NCI-H2081 treated with DMSO at 0.1 percent for 48 hours (cell line): ENCODE measurements at places on chromosomes 3 and 15.

GRCh38 chr15:99403597-99403996 is 152.3 kb downstream of the LRRC28 start:
- DNase-seq: no peak

DNA sequence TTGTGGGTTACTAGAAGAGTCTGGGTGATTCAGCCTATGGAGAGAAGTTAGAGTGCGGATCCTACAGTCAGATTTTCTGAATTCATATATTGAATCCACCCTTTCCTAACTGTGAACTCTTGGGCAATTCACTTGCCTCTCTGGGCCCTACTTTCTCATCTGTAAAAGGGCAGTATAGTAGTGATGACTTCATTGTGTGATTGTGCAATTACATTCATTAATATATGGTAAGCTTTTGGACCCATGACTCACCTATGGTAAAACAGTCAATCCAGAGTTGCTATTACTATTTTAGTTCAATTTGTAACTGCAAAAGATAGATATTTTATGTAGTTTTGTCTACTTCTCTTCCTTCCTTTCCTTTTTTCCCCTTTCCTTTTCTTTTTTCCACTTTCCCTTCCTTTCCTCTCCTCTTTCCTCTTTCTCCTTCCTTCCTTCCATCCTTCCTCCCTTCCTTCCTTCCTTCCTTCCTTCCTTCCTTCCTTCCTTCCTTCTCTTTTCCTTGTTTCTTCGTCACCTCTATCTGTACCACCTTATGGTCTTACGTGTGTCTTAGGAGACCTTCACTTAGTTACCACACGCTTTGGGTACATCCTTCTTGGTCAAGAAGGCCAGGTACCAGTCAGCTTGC is 37.0 kb downstream of the GMNC start:
- no peak for DNase-seq

- DNase-seq: no peak
These were observed 64.4 kb downstream of the UACA start for GRCh38 chr15:70698836-70699390.

DNA sequence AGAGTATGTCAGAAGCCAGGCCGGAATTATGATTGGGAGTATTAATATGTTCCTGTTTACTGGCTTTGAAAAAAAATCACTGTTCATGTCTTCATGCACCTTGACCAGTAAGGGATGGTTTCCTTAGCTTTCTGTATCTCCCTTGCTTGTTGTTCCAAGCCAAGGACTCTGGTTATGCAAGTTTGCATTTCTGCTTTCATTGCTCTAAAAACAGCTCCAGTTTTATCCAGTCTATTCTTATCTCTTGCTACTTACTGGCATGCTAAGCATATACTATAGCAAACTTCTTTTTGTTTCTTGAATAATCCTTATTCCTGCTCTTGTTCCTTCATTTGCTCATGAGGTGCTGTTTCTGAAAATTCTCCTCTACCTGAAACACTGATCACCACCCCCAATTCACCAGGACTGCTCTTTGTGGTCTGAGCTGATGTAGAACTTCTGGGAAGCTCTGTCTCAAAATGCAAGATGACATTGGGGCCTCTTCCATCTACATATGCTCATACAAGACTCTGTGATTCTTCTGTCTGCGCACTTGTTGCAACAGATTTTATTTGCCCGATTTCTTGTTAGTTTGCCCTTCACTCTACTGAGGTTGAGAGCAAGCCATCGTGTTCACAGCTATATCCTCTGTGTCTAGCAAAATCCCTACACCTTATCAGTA is 173.0 kb downstream of the EBLN2 start:
- DNase-seq: no peak

GRCh38 chr3:60277361-60277800 is 973.9 kb downstream of the FHIT start:
- no peak for DNase-seq

DNA sequence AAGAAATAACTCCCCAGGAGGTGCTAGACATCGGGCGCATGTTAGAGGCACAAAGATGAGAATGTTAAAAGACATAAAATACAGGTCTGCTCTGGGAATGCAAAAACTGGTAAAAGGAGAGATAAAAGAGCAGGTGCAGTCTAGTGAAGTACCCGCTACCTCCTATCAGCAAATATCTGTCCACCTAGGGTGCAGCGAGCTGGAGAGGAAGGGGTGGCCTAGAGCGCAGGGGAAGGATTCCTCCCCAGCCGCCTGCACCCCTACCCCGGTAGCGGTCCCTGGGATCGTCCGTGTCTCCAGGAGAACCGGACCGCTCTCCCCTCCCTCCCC is 237 bp upstream of the ZNF662 start:
- no peak for DNase-seq

DNA sequence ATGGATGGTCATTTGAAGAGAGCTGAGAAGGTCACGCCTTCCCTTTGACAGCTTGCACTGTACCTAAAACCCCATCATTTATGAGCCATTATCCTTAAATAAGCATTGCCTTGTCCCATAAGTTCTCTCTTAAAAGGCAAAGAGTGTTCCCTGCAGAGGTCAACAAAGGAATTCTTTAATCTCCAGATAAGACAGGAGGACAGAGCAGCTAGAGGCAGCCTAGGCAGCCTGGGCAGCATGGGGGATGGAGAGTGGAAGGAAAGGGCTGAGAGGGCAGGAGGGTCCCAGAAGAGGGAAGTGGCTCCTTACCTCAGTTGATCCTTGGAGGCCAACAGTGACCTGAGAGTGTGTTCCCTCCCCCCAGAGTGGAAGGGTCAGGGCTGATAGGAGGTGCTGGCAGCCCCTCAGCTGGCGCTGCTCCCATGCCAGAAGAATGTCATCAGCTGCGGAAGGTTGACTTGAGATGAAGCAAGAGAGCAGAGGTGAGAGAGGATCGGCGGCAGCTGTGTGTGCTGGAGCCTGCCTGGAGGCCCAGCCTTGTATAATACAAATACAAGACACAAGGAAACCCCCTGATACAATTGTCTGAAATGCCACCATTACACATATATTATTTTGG is 12.8 kb downstream of the KBTBD13 start:
- no peak for DNase-seq

DNA sequence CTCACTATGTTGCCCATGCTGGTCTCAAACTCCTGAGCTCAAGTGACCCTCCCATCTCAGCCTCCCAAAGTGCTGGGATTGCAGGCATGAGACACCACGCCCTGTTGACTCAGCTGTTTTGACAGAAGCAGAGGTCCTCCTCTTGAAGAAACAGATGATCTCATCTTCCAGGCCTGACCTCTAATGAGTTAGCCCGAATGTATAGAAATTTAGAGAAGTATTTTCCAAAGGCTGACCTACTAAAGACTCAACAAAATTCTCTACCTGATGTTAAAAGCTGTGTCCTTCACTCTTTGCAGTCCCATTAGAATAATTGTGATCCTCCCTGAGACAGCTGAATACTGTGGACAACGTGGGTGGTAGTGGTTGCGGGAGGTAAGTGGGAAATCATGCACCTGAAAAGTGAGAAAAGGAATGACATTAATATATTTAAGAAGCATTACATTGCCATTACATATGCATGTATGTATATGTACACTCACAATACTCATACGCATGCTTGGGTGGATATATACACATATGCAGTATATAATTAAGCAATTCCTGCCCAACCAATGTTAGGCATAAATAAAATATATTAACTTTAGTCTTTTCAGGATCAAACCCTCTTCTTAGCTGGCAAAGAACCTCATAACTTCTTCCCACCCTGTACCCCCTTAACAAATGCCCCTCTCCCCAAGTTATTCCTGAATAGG is 204.6 kb upstream of the NR2F2 start:
- DNase-seq: no peak

DNA sequence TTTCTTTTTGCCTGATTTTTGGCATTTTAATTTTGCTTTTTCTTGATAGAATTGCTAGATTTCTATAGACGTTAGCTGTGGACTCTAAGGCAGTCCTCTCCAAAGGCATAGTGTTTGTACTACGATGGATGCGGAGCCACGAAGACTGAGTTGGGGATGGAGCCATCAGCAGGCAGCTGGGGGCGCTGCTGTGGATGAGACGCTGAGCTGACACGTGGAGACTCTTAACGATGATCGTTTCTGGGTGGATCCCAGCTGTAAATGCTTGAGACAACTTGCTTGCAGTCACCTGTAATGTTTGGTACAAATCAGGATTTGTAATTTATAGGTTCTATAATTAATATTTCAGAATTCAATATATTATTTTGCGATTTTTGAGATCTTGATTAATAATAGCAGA is 13.3 kb upstream of the PPP1R2 start:
- no peak for DNase-seq

- DNase-seq: no peak
These were observed 226.6 kb upstream of the IL12A start for GRCh38 chr3:159761848-159762635.

DNA sequence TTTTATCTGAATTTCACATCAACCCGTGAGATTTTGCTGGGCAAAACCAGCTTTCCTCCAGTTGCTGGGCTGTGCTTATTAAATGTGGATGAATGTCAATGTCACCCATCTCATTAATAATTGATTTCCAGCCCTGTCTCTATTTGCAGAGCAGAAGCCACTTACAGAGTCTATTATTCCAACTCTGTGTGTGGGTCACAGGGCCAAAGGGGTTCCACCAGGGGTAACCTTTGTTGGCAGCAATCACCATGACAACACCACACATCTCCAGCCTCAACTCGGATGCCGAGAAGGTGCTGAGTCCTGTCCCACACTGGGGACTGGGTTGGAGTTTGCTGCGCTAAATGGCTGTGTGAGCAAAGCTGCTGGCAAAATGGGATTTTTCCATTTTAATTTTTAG is 51.1 kb upstream of the WNT5A start:
- DNase-seq: no peak

DNA sequence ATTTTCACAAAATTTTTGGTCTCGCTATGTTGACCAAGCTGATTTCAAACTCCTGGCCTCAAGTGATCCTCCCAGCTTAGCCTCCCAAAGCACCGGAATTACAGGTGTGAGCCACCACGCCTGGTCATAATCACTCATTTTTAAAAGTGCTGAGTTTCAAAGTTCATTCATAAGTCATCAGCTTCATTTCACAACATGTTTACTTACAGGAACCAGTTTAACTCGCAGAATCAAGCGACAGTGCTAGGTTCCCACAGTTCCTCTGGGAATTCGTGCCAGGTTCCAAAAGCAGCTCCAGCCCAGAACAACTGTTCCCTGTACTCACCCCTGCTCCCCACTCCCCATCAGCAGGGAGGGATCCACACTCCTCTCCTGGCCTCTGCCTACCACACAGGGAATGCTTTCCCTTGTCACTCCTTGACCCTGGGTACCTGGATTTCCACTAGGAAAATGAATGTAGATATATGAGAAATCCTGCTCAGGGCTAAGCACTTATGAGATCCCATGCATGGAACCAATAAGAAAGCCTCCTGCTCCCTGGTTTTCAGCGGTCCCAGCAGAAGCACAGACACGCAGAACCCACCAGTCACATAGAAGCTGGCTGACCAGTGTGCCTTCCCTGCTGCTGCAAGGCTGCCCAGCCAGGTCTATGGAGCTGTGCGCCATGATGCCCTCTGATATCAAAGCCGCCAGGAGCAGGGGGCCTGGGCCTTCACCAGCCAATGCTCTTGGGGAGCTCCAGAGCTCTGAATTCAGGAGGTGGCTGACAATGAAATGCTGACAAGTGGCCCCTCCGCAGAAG is 72.3 kb downstream of the ITGB5 start:
- DNase-seq: no peak

GRCh38 chr3:30577788-30578187 is 28.6 kb upstream of the TGFBR2 start:
- no peak for DNase-seq

DNA sequence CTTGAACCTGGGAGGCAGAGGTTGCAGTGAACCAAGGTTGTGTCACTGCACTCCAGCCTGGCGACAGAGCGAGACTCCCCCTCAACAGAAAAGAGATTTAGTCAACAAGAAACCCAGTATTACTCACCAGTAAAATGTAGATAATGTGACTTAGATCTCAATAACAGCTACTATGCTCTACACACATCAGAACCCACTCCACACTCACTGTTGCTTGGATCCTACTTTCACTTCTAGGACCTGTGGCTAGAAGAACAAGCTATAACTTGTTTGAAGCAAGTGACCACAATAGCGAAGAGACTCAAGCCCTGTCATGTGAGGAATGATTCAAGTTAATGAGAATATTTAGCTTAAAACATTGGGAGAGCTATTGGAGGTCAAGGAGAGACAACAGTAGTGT is 100.7 kb downstream of the ANXA2 start:
- DNase-seq: no peak

DNA sequence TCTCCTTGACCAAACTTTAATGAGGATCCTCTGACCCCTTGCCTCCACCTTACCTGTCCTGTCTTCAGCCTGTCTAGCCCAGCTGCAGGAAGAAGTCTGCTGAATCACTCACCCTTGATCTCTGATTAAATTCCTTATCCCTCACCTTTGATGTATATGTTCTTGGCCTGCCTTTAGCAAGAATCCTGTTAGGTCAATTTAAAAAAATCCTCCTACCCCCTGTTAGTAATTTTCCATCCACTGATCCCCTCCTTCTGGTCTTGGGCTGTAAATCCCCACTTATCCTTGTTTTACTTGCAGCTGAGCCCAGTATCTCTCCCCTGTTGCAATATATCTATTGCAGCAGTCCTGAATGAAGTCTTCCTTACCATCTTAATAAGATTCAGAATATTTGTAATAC is 39.0 kb downstream of the MYH15 start:
- no peak for DNase-seq

DNA sequence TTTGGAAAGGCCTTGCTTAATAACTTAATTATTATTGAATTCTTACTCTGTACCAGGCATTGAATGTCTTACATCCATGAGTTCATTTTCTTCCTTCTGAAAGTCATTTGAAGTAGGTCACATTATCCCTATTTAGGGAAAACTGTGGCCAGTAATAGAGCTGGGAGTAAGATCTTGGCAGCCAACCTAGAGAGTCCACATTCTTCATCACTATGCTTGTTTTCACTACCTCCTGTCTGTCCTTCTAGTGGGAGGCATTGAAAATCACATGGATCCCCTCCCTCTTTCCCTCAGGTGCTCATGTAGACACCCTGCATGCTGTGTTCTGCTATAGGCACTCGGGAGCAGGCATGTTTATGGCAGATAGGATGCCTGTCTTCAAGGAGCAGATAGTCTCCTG is 154.9 kb downstream of the EBLN2 start:
- no peak for DNase-seq

DNA sequence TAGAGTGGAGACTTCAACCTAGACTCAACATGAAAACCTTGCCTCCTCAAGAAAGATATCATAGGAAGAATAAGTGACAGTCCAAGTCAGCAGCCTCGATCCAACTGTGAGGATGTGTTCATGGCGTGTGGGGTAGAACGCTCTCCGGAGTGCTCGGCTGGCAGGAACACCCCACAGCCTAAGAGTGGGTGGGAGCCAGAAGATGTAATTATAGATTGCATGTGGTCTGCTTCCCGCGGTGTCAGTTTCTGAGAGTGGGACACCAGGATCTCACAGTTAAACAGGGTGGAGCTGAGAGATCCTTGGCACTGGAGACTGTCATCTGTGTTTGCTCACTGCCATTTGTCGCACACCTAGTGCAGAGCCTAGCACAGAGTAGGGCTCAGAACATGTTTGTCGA is 158.0 kb downstream of the CTNNB1 start:
- DNase-seq: no peak
